Left hindlimb (tissue), 1 donor: ENCODE measurements at places on chromosomes 5 and 9.
A peak's percentile ranks its signal among the peaks of the same experiment; 100 is the strongest.

DNA sequence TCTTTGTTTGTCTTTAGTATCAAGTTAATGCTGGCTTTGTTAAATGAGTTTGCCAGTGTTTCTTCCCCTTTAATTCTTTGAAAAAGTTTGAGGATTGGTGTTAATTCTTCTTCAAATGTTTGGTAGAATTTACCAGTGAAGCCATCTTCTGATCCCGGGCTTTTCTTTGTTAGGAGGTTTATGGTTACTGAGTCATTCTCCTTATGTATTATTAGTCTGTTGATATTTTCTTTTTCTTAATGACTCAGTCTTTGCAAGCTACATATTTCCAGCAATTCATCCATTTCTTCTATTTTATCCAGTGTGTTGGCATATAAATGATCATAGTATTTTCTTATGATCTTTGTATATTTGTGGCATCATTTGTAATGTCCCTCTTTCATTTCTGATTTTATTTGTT, 74.5 kb upstream of the SPINK5 start:
- no peak for DNase-seq

DNA sequence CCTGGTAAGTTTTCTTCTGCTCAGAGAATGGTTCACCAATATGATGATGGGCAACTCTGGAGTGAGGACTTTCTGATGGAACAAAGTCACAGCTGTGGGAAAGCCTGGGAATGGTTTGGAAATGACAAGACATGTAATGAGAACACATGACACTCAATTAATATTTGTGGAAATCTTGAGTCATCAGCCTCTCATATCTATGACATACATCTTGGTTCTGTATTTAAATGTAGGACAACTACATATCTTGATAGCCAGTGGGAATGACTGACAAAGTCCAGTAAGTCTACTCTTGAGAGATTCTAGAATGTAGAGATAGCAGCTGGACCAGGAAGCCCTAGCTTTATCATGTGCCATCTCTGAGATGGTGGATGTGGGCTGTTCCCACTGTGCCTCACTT, 85.5 kb downstream of the PALM2AKAP2 start:
- no peak for DNase-seq

GRCh38 chr5:121741156-121741555, 110.5 kb upstream of the FTMT start:
- DNase-seq, result no peak

DNA sequence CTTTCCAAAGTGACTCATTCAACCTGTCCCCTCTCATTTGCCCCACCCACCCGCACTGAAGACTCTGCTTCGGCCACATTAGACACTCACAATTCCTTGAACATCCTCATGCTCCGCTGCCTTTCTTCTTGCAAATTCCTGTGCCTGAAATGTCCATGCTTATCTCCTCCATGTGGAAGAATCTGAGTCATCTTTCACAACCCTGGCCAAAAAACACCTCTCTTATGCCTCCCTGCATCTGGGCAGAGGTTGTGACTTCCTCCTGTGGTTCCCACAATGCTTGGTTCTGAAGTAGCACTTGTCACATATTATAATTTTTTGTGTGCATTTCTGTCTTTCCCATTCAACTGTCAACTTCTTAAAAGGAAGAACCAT, 238.6 kb downstream of the ENC1 start:
- DNase-seq, result no peak

DNA sequence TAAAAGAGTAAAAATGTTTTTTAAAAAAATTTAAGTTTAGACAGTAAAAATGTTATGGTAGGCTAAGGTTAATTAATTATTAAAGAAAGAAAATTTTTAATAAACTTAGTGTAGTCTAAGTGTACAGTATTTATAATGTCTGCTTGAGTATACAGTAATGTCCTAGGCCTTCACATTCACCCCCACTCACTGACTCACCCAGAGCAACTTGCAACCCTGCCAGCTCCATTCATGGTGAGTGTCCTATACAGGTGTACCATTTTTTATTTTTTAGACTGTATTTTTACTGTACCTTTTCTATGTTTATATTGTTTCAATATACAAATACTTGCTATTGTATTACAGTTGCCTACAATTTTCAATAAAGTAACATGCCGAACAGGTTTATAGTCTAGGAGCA, 234.1 kb downstream of the AUH start:
- DNase-seq, result no peak

DNA sequence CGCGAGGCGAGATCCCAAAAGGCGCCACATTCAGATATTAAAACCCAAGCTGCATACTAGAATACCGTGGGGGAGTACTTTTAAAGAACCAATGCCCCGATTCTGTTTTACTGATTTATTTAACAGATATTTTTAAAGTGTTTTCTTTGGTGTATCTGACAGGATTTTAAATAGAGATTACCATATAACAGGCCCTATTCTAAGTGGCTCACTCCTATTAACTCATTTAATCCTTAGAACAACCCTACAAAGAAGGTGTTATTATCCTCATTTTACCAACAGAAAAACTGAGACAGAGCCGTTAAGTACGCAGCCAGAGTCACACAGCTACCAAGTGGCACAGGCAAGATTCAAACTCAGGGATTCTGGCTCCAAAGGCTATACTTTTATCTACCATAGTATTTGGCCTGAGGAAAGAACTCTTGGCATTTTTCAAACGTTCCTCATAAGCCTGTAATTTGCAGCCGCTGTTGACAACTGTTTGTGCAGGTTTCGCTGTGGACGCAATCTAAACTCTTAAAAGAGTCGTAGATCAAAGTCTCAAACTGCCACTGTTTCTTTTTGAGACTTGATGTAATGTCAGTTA, 550 bp upstream of the TMEM245 start:
- DNase-seq, result no peak

GRCh38 chr5:112923148-112923917, 1.3 kb upstream of the REEP5 start:
- no peak for DNase-seq

DNA sequence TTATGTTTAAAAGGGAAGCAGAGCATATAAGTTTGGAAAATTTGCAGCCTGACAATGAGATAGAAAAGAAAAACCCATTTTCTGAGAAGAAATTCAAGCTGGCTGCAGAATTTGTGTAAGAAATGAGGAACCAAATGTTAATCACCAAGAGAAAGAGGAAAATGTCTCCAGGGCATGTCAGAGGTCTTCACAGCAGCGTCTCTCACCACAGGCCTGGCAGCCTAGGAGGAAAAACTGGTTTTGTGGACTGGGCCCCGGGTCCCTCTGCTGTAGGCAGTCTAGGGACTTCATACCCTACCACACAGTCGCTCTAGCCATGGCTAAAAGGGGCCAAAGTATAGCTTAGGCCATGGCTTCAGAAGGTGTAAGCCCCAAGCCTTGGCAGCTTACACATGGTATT, 32.1 kb upstream of the HSD17B4 start:
- DNase-seq, result no peak

- no peak for DNase-seq
Measured at GRCh38 chr9:98807814-98808195, 335 bp downstream of the GALNT12 start.

DNA sequence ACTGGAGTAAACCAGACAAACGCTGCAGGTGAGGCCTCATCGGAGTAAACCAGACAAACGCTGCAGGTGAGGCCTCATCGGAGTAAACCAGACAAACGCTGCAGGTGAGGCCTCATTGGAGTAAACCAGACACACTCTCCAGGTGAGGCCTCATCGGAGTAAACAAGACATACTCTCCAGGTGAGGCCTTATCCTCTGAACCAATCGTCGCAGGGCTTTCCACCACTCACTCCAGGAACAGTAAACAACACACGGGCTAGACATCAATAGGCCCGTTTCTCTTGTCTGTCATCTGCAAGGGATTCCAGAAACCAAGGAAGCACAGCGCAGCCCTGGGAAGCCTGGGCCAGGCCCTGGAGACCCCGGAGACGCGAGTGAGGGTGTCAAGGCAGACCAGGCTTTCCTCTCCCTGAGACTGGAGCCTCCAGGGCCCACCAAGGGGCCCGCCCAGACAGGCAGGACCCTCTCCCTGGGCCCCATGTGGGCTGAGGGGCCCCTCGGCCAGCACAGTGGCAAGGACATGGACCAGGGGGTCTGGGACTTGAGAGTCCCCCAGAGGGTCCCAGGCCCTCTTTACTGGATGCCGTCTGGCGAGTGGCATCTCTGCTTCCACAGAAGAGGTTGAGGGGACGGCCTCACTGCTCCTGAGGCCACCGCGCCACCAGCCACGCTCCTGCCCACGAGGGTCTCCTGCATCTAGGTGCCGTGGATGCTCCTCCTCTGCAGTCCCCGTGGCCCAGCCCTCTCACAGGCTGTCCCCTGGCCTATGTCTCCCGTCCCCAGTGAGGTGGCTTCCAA, 26.4 kb upstream of the NSMF start:
- no peak for DNase-seq

- peak; percentile 59 for DNase-seq
Measured at GRCh38 chr9:124551472-124552272, 44.5 kb upstream of the NR5A1 start.

DNA sequence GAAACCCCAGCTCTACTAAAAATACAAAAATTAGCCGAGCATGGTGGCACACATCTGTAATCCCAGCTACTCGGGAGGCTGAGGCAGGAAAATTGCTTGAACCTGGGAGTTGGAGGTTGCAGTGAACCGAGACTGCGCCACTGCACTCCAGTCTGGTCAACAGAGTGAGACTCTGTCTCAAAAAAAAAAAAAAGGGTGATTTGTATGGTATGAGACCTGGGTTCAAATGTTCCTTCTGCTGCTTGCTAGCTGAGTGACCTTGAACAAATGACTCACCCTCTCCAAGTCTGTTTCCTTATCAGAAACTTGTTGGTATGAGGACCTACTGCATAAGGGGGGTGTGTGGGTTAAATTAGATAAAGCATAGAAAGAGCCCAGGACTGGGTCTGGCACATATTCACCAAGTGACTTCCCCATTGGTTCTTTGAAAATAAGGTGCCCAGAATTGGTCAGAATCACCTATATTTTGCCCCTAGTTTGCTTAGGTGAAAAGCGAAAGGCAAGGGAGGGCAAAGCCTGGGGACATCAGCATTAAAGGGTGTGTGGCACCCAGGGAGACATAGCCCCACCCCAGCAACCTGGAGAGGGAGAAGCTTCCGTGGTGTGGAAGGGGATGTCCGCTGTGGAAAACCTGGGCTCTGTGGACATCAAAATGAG, 9.9 kb downstream of the SLC25A25 start:
- no peak for DNase-seq

DNA sequence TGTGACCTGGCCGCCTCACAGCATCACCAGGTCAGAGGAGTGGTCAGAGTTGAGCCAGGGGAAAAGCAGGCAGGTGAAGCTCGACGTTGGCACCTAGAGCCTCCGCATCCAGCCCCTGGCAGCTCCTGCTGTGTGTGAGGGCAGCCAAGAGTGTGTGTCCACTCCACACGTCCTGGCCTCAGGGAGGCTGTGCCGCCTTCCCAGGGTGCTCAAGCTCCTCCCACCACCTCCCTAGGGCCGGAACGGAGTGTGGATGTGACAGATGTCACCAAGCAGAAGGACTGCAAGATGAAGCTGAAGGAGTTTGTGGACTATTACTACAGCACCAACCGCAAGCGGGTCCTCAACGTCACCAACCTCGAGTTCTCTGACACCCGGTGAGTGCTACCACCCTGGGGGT, 72.5 kb downstream of the PHF2 start:
- DNase-seq, result no peak

DNA sequence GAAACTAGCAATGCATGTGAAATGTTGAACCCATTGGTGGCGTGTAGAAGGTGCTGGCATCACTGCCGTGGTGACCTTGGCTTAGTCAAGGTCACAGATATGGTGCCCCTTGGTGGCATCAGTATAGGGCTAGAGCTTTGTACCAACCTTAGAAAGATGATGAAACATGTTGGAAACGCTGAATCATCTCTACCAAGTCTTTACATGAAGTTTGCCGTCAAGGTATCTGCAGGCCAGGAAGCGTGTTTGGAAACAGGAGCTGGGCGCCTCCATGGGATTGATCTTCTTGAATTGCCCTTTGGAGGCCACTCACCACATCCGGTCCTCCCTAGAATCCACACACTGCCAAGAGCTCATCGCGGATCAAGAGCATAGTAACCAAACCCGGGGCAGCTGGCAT, 16.9 kb upstream of the BOD1 start:
- no peak for DNase-seq

DNA sequence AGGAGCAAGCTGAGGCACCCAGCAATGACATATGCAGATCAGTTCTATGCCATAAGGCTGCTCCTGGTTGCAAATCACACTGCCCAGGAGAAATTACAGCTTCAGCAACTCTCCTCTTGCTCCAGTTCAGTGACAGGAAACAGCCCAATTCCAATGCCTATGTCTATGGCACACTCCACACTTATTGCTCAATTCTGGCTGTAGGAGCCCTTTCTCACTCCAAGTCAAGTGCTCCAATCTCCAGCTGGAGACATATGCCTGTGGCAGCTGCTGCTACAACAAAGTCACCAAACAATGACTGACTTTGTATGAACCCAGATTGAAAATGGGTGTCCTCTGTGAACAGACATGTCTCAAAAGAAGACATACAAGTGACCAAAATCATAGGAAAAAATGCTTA, 31.8 kb upstream of the PLCXD3 start:
- DNase-seq, result no peak

DNA sequence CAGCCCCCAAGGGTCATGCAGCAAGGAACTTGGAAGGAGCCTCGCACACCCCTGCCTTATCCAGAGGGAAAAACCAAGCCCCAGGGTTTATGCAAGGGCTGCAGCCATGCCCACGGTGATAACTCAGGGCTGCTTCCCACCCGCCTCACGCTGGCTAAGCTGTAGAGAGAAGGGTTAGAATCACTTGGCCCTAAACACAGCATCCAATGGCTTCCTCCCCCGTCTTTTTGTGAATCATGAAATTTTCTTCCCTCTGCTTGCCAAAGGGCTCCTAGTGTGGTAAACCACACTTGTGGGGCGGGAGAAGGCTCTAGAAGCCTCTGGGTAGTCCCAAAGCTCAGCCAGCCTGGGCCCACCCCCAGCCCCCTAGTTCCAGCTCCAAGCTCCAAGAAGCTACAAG, 55.9 kb upstream of the ORM1 start:
- no peak for DNase-seq

- DNase-seq, result no peak
Measured at GRCh38 chr5:138824516-138824915, 50.6 kb downstream of the LRRTM2 start.

DNA sequence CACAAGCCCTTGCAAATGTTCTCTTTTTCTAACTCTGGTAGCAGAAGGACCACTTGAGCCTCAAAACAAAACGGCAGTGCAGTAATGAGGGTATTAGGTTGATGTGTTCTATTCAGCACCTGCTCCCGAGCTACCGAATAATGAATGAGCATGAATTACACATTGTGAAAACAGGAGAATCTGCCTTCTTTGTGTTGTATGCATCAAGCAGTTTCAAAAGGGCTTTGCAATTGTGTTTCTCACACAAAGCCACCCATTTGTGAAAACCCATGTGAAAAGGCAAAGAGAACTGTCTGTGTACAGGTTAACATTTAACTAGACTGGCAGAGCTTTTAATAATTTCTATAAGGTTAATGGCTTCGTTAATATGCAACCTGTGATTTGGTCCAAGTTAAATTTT, 97.8 kb downstream of the STK32A start:
- no peak for DNase-seq

- DNase-seq, result no peak
Measured at GRCh38 chr9:85118990-85119755, 449.6 kb downstream of the NTRK2 start.
